ENCODE measurements at places on chromosomes 5 and 9.

DNA sequence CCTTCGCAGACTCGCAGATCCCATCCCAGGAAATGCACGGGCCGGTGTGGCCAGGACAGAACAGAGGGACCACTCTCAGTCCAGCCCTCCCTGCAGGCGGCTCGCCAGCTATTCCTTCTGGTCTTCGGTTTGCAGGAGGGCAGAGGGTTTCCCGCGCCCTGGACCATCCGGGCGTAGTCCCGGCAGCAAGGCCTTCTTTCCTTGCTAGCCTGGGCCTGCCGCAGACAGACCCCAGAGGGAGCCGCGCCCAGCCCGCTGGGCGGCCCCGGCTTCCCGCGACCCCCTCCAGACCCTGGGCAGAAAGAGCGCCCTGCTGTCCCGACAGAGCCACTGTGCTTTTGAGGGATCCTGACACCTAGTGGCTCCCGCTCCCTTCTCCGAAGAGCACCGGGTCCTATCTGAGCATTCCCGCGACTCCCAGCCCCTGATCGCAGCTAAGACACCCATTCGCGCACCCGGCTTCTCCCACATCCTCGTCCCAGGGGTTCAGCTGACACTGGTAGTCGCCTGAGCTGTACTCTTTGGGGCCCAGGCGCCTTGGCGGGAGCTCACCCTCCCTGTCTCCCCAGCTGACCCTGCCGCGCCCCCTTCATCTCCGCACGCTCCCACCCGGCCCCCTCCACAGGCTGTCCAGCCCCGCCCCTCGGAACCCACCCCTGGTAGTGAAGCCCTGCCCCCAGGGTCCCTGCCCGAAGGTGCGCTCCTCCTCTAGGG, 1.1 kb downstream of the CFAP90 start:
- DNase-seq, result no peak

DNA sequence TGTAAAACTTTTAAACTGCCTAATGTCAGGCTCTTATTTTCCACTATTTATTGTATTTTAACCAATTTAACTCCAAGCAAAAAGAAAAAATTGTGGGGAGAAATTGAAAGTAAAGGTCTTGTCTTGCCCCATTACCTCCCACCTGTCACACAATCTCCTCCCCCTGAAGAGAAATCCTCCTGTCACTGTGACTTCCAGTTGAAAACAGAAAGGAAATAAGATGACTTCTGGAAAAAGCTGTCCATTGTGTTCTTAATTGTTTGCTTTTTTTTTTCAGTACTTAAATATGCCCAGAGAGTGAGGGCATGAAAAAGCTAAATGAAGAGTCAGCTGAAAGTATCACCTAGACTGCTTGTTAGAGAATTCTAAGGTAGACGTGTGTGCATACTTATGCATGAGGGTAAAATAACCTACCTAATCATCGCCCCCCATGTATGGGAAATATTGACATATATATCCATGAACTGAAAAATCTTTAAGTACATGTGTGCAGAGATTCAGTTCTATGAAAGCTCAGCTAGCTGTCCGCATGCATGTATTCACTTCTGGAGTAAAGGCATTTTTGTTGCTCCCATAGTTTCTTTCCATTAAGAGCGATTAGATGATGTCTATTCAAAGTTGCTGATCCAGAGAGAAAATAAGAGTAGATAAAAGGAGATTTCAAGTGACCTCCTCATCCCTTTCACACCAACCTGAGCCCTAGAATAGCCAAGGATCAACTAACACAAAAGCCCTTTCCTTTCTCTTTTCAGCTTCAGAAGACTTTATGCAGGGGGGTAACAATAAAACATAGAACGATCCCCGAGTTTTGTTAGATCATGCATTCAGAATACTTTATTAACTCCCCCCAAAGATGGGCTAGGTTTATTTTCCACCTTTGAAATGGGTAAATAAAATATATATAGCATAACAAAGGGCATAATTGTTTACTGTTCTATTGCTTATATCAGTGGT, 5.3 kb downstream of the NR2F1-AS1 start:
- DNase-seq, result no peak

DNA sequence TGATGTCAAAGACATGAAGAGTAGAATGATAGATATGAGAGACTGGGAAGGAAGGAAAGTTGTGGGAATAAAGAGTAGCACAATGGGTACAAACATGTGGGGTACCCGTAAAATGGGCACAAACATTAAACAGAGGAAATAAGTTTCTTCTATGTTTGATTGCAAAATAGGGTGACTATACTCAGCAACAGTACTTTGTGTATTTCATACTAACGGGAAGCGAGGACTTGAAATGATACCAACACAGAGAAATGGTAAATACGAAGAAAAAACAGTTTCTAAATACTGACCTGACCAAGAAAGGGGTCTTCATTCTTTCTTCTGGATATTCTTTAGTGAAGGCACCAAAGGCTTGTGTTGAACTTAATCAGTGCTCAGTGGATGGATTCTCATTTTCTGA, 31.1 kb downstream of the ATP6V0E1 start:
- DNase-seq, result no peak

GRCh38 chr5:15959370-15960164, 220.0 kb downstream of the MARCHF11 start:
- peak; percentile 81 for DNase-seq

- DNase-seq, result peak; percentile 71
These were observed 20.2 kb upstream of the WHRN start for GRCh38 chr9:114525513-114525912.

- no peak for DNase-seq
These were observed 241.9 kb downstream of the PBX3 start for GRCh38 chr9:125989090-125989501.

DNA sequence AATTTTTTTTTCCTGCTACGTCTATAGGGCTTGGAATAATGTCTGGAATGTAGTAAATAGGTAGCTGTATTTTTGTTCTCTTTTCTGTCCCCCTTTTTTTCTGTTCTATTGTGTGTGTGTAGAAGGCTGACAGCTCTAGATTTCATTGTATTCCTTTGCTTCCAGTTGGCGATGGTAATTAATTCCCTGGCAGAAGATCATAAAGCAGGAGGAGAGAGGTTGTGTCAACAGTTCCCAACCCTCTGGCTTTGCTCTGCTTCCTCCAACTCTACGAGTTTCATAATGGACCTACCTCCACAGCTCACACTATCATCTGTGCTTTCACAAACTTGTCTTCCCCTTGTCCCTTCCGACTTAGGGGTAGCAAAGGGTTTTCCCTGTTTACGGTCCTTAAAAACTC, 117.9 kb upstream of the CDH18 start:
- DNase-seq, result no peak

DNA sequence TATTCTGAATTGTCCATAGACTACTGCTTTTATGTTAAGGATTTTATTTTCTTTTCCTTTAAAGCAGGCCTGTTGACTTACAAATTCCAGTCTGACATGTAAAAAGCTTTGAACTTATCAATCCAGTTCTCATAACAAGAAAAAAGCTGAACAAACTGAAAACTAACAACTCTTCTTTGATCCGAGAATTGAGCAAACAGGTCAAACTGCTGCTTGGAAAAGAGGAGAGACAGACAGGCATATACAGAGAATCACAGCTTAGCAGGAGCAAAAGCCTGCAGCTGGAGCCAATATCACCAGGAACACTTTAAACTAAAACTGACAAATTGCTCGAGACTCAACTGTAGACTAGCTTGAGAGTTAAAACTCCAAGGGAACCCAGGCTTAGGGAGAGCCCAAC, 85.8 kb downstream of the HINT1 start:
- no peak for DNase-seq

GRCh38 chr9:105957830-105958229, 263.5 kb downstream of the TMEM38B start:
- no peak for DNase-seq

GRCh38 chr5:89236900-89237299, 353.9 kb upstream of the MEF2C start:
- no peak for DNase-seq

GRCh38 chr5:170353011-170353761, 36.0 kb downstream of the KCNMB1 start:
- no peak for DNase-seq

GRCh38 chr9:3292311-3292710, 233.5 kb downstream of the RFX3 start:
- DNase-seq, result peak; percentile 32

DNA sequence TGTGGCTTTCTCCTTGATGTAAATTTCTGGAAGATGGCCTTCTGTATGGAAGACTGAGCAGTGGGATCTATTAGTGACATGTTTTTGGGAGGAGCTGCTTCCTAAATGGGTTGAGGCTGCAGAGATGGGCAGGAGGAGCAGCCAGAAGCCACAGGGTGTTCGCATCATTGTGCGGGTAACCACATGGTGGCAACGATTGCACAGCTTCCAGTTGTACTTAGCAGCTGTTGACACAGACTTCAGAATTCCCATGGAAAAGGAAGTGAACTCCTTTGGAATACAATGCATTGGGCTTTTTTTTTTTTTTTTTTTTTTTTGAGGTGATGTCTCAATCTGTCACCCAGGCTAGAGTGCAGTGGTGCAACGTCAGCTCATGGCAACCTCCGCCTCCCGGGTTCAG, 297.3 kb downstream of the NR3C1 start:
- peak; percentile 90 for DNase-seq

GRCh38 chr9:76255781-76256455, 138.3 kb downstream of the RFK start:
- peak; percentile 95 for DNase-seq

GRCh38 chr9:77021291-77021894, 1.9 kb downstream of the FOXB2 start:
- DNase-seq, result no peak

- DNase-seq, result no peak
These were observed at the start of gene SOWAHA for GRCh38 chr5:132812781-132813598. SOWAHA (plus strand) TSS chr5:132813302; CDS start chr5:132813622, 320 bp downstream.

DNA sequence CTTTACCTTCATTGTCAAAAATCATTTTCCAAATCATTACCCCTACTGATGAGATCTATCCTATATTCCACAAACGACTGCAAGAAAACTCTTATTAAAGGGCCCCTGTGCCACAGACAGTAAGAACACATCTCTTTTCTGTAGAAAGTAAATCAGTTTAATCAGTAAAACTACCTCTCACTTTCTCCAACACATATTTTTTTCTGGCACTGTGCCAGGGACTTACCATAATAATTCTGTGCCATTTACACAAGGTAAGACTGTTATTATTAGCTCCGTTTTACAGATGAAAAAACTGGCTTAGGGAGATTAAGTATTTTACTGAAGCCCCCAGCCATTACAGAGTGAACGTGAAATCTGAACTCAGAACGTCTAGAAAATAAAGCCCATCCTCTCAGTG, 587.0 kb upstream of the COX7C start:
- DNase-seq, result no peak

DNA sequence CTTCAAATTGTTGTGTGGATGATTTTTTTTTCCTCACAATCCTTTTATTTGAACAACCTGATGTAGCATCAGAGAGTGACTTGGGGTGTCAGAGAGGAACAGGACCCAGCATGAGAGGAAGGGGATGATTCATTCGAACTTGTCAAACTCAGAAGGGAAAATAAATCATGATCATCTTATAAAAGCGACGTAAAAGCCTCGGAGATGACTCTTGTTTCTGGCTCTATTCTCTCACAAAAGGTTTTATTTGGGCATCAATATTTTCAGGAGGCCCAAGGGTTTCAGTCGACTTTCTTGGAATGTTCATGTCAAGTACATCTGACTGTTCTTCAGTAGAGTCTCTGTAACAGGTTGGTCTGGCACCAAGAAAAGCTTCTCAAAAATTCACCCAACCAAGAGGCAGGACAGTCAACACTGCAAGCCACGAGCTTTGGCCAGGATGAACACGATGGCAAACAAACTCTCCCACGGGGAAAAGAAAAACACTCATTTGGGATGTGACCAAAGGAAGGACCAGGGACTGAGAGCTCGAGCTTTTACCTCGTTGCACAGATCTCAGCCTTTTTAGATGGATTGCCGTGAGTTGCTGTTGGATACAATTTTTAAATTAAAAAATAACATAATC, 55.1 kb downstream of the ANKH start:
- peak; percentile 36 for DNase-seq

GRCh38 chr9:130445268-130445983, 665 bp downstream of the ASS1 start:
- DNase-seq, result peak; percentile 72

GRCh38 chr9:34611251-34611810, 566 bp downstream of the RPP25L start:
- DNase-seq, result no peak

DNA sequence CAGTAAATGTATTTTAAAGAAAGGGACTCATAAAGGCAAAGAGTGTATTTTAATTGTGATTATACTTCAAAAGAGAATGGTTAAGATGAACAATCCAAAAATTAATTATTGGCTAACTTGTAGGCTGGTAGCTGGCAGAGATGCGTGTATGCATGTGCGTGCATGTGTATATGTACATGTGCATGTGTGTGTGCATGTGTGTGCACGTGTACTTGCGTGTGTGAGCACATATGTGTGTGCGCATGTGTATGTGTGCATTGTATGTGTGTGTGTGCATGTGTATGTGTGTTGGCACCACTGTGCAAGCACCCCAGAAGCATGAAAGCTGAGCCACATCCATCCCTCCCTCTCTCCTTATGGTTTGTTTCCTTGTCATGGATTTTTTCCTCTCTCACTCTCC, 83.0 kb upstream of the SLC1A3 start:
- DNase-seq, result no peak

DNA sequence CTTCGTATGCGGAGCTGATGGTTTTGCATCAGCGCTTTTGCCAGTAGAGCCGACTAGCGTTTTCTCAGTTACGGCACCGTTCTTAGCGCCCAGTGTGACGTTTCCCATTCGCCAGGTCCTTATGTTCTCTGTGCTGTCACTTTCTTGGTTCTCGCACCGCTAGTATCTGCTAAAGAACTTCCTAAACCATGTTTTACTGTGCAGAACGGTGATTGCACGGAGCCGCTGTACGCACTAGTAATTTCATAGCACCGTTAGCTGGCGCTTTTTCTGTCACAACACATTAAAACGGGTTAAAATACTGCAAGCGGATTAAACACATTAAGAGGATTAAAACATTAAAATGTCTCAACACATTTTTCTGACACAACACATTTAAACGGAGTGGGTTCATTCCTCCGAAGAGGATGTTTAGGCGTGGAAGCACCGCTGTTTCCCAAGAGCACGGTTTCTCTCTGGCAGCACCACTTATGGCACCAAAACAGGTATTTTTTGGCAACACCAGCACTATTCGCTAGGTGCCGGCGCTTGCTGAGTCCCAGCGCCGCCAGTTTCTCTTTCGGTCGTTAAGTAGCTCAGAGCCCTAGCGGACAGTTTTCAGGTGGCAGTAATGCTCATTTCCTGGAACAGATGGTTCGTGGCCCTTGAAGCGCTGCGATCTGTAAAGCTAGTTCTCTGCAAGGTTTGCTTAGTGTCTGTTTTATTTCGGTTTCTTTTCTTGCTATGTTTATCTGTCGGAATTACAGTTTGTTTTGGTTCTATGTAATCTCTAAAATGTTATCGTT, 20.3 kb downstream of the ANXA2R start:
- DNase-seq, result peak; percentile 68

DNA sequence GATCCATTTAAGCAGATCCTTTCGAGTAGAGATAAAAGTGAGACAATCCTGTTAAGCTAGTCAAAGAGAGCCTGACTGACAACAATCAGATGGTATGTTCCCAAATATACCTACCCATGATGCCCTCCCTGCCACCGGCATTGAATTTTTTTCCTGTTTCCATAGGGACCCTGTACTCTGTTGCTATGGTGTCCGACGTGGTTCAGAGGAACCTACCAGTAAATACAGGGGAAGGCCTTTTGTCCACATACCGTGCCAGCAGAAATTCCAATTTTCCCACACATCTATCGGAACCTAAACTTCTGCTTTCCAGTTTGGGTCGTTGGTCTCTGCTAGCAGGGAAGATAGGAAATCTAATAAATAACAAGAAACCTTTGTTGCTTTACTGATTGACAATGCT, 64.7 kb downstream of the MEGF10 start:
- no peak for DNase-seq

GRCh38 chr5:119330367-119331183, 25.2 kb upstream of the TNFAIP8 start:
- no peak for DNase-seq

GRCh38 chr5:175282611-175283225, 161.3 kb downstream of the DRD1 start:
- no peak for DNase-seq

Data from AG10803 (cell line).